Right hindlimb (tissue), 1 donor: ENCODE measurements at places on chromosomes 2 and 18.
A peak's percentile ranks its signal among the peaks of the same experiment; 100 is the strongest.

DNA sequence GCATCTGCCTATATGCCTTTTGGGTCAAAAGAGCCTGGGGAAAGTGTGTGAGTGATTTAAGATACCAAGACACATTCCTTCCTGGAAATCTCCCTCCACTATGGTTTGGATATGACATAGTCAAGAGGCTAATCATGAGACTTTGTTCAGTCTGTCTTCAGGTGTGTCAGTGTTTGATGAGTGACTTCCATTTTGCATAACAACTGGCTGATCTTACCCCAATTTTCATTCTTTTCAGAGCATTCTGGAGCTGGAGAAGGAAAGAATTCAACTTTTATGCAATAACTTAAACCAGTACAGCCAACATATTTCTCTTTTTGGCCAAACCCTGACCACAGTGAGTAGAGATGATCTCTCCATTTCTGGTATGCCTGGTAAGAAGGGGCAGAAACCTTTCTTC, 39.4 kb downstream of the SPC25 start:
- DNase-seq = no peak

- DNase-seq = no peak
Observed at GRCh38 chr2:215447673-215448081, 11.8 kb upstream of the FN1 start.

DNA sequence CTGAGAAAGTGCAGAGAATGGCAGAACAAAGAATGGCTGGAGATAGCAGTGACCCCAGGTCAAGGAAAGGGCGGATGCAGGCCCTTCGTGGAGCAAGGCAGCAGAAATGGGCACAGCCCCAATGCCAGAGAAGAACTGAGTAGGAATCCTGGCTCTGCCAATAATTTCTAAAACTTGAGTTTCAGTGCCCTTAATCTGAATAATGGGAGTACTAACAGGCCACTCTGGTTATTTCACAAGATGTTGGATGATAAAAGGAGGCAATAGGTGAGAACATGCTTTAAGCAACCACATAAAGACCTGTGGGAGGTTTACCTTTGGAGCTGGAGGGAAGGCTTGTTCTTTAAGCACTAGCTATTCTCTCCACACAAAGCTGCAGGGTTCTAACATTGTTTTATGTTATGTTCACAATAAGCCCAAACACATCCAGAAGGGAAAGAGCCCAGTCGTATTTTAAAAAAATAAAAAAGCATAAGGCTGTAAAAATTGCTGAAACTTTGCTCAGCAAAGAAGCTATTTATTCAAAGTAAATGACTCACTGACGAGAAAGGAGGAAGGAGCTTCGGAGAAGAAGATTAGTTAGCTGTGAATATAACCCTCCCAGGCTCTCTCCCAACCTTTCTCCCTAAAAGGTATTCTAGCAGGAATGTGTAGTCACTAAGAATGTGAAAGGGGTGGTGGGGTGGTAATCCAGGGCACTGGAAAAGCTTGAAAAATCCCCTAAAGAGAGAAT, 470.2 kb downstream of the TXNL1 start:
- no peak for DNase-seq

DNA sequence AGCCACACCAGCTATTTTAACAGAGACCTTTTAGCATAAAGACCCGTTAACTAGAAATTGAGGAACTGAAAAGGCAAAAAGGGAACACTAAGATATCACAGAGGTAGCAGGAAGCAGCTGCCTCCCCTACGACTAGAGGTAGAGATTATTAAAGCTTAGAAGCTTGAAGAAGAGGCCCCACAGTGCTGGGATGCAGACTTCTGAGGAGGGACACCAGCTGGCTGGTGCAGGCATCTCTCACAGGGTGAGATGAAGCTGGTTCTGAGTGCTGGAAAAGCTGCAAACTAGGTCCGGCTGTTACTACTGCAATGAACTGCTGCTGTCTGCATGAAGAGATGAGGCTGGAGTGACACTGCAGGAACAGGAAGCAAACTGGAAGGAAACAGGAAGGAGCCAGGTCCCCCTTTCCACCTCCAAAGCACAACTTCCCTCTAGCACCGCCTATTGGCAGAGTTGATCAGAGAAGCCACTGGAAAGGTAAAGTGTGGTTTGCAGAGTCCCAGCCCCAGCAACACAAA, 61.2 kb upstream of the MRPS9 start:
- no peak for DNase-seq

DNA sequence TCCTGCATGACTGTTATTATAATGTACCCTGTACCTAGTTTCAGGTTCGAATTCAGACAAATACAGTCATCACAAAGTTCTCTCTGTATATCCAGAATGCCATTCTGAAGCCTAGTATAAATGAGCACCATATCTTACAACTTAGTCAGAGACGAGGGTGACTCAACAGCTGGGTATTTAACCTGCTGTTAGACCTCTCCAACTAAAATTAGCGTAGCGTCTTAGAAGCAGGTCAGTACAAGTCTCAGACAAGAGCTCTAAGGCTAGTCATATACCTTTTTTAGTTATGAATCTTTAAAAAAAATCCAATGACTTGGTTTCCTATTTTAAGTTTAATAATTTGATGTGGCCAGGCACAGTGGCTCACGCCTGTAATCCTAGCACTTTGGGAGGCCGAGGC, 74.1 kb downstream of the CABYR start:
- no peak for DNase-seq

GRCh38 chr2:236628256-236628901, 58.8 kb downstream of the ACKR3 start:
- DNase-seq = peak; percentile 8

GRCh38 chr2:3682811-3683210, 20.6 kb upstream of the DCDC2C start:
- DNase-seq = no peak

DNA sequence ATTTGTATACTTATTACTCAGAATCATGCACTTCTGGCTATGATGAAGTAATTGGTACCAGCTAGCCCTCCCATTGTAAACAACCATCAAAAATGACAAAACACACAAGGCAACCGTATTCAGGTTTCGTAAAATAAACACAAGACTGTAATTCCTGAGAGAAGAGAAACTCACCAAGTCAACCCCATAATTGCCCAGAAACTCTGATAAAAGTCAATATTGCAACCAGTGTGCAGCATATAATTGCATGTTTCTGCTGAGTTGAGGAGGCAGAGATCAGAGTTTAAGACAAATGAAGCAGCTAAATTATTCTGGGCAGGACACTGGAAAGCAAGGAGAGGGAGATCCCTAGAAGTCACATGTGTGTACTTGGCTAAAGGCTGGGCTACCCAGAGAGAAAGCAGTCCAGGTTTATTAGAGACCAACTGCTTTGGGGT, 90.3 kb downstream of the ROCK2 start:
- no peak for DNase-seq

GRCh38 chr2:146189541-146189940, 1655.3 kb upstream of the ACVR2A start:
- DNase-seq = no peak

GRCh38 chr2:176018708-176019107, 16.6 kb upstream of the LNPK start:
- DNase-seq = no peak

DNA sequence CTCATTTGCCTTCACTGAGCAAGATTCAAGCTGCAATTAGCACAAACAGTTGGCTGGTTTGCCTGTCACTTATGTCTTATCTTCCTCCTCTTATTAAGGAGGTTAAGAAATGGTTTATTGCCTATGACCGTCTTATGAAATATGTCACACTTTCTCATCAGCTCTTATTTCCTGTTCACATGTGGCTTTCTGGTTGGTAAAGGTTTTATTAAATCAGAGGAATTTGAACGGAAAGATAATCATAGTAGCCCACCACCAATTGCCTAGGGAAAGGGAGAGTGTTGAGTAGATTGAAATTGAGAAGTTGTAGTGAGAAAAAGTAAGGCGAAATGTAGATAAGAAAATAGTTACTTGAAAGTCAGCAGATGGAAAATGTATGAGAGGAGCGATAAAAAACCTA, 4.2 kb upstream of the IL1R1 start:
- no peak for DNase-seq

DNA sequence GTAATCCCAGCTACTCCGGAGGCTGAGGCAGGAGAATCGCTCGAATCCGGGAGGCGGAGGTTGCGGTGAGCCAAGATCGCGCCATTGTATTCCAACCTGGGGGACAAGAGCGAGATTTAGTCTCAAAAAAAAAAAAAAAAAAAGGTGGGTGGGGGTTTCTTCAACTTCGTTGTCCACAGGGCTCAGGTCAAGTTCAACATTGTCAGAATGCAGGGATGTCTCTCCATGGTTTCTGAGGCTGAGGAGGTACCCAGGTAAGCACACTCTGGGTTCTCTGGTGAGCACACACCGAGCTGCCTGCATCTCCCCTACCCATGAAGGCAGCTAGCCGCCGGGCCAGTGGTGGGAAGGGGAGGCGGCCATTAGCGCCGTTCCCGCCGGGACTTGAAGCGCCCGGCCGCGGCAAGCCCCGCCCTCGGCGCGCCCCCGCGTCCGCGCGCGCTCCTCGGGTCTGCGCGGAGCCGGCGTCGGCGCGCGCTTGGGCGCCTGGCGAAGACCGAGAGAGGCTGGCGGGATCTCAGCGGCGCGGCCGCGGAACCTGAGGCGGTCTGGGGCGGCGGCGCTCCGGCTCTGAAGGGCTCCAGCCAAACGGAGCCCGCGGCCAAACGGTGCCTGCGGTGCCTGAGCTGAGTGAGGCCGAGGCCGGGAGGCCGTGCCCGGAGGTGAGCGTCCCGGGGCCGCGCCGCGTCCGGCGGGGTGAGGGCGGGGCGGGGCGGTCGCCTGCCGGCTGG, at the start of gene UBXN2A:
Gene UBXN2A, plus strand, starts transcription at position 477 of the 731 bp plus-strand sequence. CDS start 17,852 bp downstream, outside the sequence.
- peak; percentile 90 for DNase-seq
